Right hindlimb (tissue), 1 donor: ENCODE measurements at places on chromosomes 3 and 15.

- DNase-seq: no peak
Observed at GRCh38 chr3:19559724-19560442, 374.1 kb downstream of the EFHB start.

GRCh38 chr3:41198046-41198445 lies 1.3 kb upstream of the CTNNB1 start:
- no peak for DNase-seq

- DNase-seq: no peak
Observed at GRCh38 chr3:151015767-151016477, 43.4 kb upstream of the CLRN1 start.

- no peak for DNase-seq
Observed at GRCh38 chr3:184575701-184576100, 14.1 kb downstream of the EPHB3 start.

GRCh38 chr3:160709477-160710182 lies 32.7 kb downstream of the ARL14 start:
- DNase-seq: no peak

DNA sequence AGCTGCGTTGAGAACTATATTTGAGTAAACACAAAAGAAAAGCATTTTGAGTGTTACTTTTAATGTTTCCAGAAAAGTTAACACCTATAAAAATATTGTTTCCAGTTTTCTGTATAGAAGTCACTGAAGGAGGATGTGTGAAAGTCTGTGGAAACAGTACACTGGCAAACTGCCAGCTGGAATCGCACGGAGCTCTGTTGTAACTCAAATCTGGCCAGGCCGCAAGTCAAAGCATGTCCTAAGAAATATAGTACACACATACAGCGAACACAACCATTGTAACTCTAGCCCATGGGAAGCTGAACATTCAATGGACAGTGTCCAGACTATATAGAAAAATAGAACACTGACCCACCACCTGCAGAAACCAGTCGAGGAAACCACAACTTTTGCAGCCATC lies 657.2 kb downstream of the FHIT start:
- peak; percentile 84 for DNase-seq

GRCh38 chr3:170751083-170751898 lies 118.7 kb downstream of the RPL22L1 start:
- DNase-seq: peak; percentile 36

DNA sequence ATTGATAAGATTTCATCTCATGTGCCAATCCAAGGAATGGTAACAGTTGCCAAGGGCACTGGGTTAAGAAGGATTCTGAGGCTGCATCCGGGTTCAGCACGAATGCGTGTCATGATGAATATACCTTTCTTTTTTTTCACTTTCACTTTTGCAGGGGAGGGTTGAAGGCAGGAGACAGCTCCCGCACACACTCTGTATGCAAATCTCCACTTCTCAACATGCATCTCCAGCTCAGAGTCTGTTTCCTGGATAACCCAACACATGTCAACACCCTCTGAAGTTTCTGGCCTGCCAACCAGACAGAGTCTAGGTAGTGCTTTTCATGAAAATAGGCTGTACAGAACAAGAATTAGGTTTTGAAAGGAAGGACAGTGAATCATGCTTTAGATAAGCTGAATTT lies 21.6 kb downstream of the B4GALT4 start:
- DNase-seq: no peak

GRCh38 chr3:11411956-11412355 lies 139.8 kb downstream of the ATG7 start:
- no peak for DNase-seq

DNA sequence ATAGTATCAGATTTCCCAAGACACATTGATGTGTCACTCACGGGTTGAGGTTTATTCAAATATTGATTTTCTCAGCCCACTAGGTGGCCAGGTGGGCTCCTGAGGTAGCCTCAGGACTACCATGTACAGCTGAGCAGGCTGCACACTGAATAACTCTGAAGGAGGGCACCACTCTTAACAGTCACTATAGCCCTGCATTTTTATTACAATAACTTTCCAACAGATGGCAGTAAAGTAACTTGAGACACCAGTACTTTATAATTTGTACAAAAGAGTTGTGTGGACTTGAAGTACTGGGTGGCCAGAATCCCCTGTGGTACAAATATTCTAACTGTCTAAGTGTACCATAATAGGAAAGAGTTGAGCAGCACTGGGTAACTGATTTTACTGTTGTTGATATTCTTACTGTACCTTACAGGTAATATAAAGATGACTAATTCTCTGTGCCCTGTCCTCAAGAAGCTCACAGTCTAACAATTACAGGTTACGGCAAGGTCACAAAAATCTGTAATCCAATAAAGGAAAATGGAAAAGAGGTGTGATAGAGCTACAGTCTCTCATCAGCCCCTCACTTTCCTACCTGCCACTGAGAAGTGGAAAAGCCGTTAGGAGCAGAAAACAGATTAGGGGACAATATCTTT lies 76.0 kb downstream of the ETFA start:
- DNase-seq: no peak

- peak; percentile 85 for DNase-seq
Observed at GRCh38 chr3:169812332-169813235, at the start of the genes LRRC34 and LRRIQ4. Gene LRRC34 (minus strand): TSS chr3:169812904. CDS start chr3:169812548, 356 bp downstream. Gene LRRIQ4 (plus strand): TSS chr3:169812870. CDS start chr3:169821922, 9,052 bp downstream.

DNA sequence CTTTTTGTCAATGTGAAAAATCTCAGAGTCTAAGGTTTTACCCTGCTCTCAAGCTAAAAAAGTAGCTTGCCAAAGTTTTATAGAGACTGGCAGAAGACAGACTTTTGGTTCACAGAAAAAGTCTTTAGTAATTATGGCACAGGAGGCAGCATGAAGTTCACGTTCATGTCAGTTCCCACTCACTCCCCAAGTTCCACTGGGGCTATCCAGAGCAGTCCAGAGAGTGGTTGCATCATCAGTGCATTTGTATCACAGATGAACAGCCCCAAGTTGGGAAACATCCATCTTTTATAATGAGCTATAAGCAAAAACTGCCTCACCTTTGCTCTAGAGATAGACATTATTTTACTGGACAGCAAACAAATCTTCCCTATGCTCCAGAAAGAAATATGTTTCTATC lies 454.1 kb upstream of the AGTR1 start:
- DNase-seq: no peak

- peak; percentile 47 for DNase-seq
Observed at GRCh38 chr3:71511037-71511436, 72.5 kb downstream of the FOXP1 start.

DNA sequence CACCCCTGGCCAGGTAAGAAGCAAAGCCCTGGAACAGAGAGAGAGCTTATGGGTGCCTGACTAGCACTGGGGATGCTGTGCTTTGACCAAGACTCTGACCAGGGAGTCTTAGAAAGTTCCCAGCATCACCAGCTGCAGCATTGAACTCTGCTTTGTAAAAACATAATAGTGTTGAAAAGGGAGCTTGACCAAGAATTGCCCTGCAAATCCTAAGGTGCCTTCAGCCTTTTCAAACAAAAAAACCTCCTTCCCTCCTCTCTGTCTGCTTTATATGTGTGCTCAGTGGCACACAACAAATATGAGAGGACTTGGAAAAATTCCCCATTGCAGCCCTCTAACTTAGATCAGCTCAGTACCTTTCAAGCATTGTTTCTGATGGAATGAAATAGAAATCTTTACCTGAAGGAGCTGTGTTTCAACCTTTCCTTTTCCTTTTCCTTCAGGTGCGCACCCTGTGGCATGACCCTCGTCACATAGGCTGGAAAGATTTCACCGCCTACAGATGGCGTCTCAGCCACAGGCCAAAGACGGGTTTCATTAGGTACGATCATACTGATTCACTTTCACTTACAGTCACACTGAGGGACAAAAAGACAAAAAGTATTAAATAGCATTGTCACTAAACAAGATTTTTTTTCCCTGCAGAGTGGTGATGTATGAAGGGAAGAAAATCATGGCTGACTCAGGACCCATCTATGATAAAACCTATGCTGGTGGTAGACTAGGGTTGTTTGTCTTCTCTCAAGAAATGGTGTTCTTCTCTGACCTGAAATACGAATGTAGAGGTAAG lies 13.0 kb downstream of the THBS1 start:
- DNase-seq: no peak

- DNase-seq: peak; percentile 89
Observed at GRCh38 chr15:77944002-77944867, 133.3 kb downstream of the TBC1D2B start.

- no peak for DNase-seq
Observed at GRCh38 chr3:51675201-51675611, 4.2 kb downstream of the TEX264 start.

DNA sequence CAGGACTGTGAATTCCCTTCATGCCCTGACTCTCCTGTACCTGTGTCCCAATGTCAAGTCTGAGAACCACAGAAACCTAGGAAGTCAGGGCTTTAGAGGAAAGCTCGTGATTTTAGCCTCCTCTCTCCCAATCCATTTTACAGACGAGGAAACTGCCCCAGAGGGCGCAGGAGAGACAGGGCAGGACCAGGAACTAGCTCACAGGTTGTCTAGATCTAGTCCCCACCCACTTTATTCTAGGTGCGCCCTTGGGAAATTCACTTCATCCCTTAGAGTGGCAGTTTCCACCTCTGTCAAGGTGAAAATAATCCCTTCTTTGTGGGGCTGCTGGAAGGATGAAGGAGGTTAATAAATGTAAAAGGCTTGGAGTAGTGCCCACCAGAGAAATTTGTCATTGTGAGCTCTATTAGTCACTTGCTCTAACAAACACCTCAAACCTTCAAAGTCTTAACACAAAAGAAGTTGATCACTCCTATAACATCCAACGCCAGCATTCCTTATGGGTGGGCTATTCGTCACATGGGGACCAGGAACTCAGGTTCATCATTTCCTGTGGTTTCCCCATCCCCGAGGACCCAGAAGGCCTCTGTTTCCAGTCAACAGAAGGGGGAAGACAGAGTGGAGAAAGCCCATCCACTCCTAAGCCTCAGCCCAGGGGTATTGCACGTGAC lies 282.3 kb downstream of the XXYLT1 start:
- DNase-seq: no peak

DNA sequence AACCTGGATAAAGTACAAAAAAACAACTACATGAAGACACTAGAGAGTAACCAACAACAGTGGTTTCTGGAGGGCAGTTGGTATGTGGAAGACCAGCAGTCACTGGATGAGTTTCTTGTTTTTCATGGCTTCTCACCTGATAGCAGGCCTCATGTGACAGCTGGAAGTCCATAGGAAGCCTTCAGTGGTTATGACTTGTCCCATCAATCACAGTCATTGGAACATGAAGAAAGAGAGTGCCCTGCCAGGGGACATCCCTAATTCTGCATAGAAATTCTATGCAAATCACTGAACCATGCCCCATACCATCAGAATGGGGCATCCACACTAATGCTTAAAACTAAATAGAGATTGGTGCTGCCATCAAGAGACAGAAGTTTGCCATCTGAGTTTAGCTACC lies 81.6 kb downstream of the AKAP13 start:
- DNase-seq: no peak

DNA sequence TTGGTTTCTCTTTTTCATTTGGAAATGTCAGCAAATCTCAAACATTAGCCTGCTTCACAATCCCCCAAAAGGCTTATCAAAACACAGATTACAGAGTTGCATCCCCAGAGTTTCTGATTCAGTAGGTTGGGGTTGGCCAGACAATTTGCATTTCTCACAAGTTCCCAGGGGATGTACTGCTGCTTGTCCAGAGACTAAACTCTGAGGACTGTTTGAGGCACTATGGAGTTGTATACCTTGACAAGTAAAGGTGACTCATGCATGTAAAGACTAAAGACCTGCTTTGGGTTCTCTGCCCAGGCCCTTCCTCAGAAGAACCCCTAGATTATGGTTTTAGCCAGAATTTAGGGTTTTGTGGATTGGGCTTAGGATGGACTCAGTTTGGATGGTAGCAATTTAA lies 151.1 kb upstream of the ARHGEF26 start:
- DNase-seq: no peak

GRCh38 chr3:64067506-64068346 lies 44.4 kb upstream of the PSMD6 start:
- DNase-seq: peak; percentile 45

DNA sequence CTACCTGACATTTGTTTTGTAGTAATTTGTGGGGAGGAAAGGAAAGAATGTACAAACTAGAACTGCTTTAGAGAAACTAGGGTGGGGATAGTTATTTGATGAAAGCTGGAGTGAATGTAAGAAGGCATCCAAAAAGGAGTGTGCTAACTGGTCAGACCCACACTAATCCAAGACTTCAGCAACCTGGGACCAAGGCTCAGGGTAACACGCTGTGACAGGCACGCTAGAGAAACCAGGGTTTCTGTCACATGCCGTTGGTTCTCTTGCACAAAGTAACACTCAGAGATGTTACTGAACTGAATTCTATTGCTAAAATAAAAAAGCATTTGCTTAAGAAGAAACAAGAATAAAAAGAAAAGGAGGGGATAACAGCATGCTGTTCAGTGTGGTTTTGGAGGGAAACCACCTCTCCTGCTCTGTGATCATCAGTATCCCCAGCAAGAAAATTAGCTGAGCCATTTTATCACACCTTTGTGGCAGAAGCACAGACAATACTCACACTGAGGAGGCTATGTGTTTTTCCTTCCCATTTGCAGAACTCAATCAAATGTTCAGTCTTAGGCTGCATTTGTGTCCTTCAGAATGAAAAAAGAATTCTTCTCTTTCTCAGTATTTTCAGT lies 2.8 kb upstream of the CCDC80 start:
- DNase-seq: no peak
